MV-4-11 (cell line): ENCODE measurements at places on chromosomes 2 and 18.

- DNase-seq = no peak
These were observed 75.2 kb downstream of the SEPTIN10 start for GRCh38 chr2:109538546-109538945.

DNA sequence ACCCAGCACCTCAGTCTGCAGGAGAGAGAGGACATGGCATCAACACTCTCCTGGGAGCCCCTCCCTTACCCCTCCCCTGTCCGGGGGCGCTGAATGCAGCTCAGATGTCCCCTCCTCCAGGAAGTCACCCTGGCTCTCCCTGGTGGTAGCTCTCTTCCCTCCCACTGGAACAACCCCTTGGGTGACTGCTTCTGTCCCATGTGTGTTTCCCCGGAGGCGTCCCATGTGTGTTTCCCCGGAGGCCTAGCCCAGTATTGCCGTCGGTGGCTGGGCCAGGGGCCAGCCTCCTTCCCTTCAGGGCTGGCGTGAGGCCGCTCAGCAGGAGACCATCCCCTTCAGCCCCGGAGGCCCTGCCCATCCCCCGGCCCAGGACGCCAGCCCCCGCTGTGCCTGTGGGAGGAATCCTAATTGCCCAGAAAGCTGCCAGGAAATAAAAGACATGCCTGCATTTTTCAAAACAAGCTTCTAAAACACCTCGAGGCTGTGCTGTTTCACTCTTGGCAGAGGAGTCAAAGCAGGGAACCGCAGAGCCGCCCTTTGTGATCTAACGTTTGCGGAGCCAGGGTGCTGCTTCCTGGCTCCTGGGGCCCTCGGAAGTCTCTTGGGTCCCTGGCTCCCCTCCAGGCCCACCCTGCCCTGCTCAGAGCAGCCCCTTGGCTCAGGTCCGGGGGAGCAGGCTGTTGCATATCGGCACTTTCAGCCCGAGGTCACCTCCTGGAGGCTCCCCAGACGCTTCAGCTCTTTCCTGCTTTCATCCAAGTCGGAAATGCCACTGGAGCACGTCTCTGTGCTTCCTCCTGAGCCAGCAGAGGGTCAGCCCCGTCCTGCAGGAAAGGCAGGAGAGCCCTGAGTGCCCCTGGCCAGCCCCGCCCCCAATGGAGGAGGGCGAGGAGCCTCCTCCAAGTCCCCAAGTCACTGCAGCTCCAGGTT is 11.4 kb downstream of the SNED1 start:
- no peak for DNase-seq

- no peak for DNase-seq
These were observed 500.7 kb downstream of the RIT2 start for GRCh38 chr18:42614619-42615293.

GRCh38 chr2:27086724-27087593 is at the start of gene KHK:
Gene KHK (plus strand): TSS chr2:27086772. CDS start chr2:27087260, 488 bp downstream.
- DNase-seq = no peak

DNA sequence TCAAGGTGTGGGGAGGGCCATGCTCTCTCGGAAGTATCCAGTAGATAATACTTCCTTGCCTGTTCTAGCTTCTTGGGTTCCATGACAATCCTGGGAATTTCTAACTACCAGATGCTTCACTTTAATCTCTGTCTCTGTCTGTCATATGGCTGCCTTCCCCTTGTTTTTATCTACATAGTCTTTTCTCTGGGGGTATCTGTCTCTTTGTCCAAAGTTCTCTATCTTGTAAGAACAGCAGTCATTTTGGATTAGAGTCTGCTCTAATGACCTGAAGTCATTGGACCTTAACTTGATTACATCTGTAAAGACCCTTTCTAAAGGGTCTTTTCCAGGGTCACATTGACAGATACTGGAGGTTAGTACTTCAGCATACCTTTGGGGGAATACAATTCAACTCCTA is 11.4 kb upstream of the EPB41L5 start:
- no peak for DNase-seq

- no peak for DNase-seq
These were observed 136.9 kb downstream of the PRKCE start for GRCh38 chr2:45788401-45788800.

GRCh38 chr2:16137080-16137755 is 196.9 kb downstream of the MYCN start:
- DNase-seq = no peak

DNA sequence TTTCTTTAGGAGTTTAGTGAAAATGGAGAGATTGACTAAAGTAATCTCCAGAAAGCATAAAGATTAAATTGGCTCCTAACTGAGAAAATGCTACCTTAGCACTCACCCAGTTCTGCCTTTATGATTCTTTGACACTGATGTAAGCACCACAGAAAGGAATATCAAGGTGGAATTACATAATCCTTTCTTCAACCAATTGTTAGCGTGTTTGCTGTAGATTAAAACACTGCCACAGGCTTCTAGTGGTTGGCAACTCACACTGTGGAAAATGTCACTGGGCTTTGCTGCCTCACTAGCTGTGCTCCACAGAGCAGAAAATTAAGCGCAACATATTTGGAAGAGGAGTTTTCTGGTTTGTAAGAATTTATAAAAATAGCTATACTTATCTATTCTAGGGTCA is 104.1 kb downstream of the DLGAP1 start:
- DNase-seq = no peak

- DNase-seq = peak; percentile 66
These were observed 17.2 kb downstream of the IFIH1 start for GRCh38 chr2:162301151-162301804.

DNA sequence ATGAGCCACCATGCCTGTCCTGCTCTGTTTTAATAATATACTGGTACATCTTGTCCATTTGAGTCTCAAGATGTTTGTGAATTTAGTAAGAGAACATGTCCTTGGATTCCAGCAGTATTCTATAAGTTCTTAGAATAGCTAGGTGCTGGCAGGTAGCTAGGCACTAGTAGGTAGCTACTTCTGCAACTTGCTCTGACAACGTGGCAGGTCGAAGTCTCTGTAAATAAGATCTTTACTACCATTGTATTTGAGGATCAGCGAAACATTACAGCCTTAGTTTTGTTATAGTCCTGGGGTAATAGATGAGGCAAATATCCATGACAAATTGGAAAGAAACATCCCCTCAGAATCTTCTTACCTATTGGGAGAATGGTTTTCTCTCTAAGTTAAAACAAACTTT is 14.2 kb upstream of the PRELID3A start:
- DNase-seq = no peak

DNA sequence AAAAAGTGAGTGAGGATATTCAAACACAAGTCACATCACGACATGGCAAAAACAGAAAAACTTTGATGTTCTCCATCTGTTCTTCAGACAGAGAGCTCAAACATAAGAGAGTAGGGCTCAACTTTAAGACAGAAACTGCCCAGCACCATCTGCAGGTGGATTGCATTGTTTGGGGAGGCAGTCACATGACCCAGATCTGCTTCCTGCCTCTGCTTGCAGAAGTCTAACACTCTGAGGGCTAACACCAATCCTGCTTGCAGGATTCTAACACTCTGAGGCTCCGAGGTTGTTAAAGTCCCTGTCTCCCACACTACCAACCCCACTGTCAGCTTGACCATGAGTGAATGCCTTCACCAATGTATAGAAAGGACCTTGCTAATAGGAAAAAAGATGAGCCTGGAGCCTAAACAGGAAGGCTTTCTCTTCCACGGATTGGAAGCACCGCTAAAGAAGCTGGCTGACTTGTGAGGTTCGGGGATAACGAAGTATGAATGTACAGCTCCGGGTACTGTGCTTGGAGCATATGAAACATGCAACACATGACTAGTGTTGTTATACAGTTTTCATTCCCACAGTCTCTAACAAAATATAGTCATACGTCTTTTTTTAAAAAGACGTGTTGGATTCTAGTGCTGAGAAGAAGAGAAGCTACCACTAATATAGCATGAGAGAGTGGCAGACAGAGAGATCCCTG is 176.6 kb upstream of the CREB1 start:
- DNase-seq = peak; percentile 16

DNA sequence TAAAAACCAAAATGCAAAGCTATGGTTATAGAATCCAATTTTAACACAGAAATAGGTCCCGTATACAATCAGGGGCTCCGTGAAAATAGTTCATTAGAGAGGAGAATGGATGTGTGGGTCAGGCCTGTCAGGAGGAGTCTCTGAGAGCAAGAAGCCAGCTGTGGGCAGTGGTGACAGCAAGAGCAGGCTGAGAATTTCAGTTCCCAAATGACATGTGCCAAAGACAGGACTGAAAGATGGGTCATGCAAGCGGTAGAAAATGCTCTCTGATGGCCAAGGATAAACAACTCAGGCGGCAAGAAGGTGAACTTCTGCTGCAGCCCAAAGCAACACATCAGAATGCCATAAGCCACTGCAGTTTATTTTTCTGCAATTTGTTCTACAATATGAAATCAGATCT is 100.4 kb downstream of the CCDC141 start:
- DNase-seq = no peak

DNA sequence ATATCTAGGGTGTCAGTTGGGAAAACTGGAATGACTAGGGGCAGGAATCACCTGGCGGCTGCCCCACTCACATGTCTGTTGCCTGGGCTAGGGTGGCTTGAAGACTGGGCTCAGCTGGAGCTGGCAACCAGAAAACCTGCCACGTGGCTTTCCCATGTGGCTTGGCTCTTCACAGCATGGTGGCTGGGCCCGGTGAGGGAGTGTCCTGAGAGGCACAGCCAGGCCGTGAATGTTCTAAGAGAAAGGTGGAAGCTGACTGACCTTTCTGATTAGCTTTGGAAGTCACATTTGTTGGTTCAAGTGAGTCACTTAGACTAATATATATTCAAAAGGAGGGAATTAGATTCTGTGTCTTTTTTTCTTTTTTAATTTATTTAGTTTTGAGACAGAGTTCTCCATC is 22.7 kb downstream of the SP5 start:
- DNase-seq = no peak
